CD4-positive, alpha-beta T cell treated with Interleukin-12 subunit alpha and Interleukin-12 subunit beta, for 1 hour (primary cell): ENCODE measurements at places on chromosomes 7 and 10.
A peak's percentile ranks its signal among the peaks of the same experiment; 100 is the strongest.

DNA sequence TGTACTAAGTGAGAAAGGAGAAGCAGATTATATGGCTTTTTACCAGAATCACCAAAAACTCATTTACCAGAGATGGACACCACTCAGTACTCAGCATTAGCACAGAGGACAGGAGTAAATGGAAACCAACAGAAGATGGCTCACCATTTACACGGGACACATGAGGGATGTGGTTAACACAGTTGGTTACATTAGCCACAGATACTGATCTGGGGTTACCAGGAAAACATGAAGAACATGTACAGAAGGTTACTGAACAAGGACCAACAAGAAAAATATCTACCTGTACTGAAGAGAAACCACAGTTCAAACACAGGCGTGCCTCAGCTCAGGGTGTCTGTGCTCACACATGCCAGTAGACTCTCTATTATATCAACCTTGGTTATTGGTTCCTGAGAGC is 1285.8 kb upstream of the SORCS1 start:
- no peak for DNase-seq

- DNase-seq: no peak
These were observed 16.6 kb upstream of the AFAP1L2 start for GRCh38 chr10:114420811-114421485.

- DNase-seq: no peak
These were observed 1.8 kb downstream of the KIAA1549 start for GRCh38 chr7:138979226-138979979.

- no peak for DNase-seq
These were observed 28.0 kb upstream of the PPIF start for GRCh38 chr10:79319115-79319771.

GRCh38 chr7:73623798-73624668 is at the start of gene MLXIPL:
Gene MLXIPL (minus strand): TSS chr7:73624522. CDS start chr7:73624492, 30 bp downstream.
- DNase-seq: peak; percentile 46

- DNase-seq: no peak
These were observed 522.4 kb downstream of the PARD3 start for GRCh38 chr10:34292675-34293074.

DNA sequence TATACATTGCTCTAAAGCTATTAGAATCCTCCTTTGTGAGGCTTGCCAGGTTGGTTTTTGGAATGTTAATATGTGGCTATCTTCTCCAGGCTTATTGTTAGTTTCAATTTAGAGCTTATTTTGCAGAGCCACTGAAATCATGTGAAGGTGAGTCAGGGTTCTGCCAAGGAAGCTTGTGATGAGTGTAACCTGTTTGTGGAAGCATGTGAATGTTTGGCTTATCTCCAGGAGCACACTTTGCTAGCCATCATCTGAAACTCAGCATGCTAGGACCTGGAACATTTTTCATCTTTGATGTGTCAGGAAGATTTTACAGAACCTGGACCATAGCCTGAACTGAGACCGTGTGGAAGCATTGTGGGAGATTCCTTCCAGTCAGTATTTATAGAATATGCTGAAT is 197.3 kb downstream of the PPP1R9A start:
- no peak for DNase-seq

DNA sequence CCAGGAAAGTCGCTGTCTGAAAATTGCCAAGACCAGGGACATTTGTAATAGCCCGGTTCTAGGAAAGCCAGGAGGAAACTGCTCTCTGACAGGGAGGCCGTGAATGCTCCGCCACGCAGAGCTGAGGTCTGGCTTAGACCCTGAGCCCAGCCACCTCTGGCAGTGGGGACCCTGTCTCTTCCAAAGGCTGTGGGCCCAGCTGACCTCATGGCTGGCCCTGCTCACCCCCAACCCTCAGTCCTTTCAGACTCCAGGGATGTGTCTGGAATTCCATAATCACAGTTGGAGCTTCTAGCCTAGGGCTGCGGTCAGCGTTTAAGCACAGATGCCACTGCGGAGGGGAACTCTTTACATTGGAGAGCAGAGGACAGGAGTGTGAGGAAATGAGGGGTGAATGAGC is 6.6 kb upstream of the VIPR2 start:
- no peak for DNase-seq

DNA sequence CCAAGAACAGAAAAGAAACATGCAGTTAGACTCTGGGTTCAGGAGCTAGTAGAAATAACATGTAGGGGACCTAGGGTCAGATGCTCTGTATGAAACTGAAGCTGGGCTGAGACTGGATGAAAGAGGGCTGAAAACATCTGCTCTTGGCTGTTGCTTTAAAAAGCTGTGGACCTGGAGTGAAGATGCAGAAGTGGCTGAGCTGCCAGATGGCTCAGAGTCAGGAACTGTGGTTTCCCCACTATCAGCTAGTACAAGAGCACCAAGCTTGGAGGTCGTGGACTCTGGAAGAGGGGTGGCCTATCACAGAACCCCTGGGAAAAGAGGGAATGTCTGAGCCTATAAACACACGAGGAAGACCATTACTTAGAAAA is 5.9 kb downstream of the ADK start:
- no peak for DNase-seq
